ENCODE measurements at places on chromosomes 5 and 9.

- no peak for DNase-seq
Observed at GRCh38 chr9:85344901-85345300, 396.9 kb downstream of the AGTPBP1 start.

GRCh38 chr9:114549697-114550330, 37.8 kb upstream of the ATP6V1G1 start:
- no peak for DNase-seq

- DNase-seq: no peak
Observed at GRCh38 chr9:117403403-117403811, 11.4 kb downstream of the ASTN2 start.

GRCh38 chr9:13898957-13899356, 415.0 kb downstream of the NFIB start:
- DNase-seq: no peak

Measured in MM.1S (cell line).